ENCODE measurements at places on chromosomes 4 and X. TPM values are rescaled to one million over a fixed set of nuclear protein-coding genes. Genes with fewer than 3 reads are reported as not detected.

- DNase-seq = no peak
Observed at GRCh38 chrX:68508799-68509198, 9.9 kb downstream of the YIPF6 start.

Gene GC
- total RNA-seq = not detected

DNA sequence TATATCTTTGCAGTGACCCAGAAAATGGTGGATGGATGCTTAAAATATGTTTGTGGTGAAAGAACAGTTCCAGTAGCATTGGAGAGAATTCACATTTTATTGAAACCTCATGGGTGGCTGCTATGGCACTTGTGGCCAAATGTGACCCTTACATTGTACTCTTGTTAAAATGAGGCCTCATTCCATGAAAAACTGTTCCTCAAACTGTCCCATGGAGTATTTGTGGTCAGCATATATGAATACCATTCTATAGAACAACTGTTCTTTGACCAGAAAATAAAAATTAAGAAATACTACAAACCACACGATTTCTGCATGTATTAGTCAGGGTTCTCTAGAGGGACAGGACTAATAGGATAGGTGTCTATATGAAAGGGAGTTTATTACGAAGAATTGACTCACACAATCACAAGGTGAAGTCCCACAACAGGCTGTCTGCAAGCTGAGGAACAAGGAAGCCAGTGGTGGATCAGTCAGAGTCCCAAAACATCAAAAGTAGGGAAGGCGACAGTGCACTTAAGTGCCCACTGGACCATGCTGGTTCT lies 35.1 kb downstream of the GEMIN8 start:
- no peak for DNase-seq

Gene AADAT
- total RNA-seq = 10.9 TPM

Gene SSX2B
- not detected for total RNA-seq

DNA sequence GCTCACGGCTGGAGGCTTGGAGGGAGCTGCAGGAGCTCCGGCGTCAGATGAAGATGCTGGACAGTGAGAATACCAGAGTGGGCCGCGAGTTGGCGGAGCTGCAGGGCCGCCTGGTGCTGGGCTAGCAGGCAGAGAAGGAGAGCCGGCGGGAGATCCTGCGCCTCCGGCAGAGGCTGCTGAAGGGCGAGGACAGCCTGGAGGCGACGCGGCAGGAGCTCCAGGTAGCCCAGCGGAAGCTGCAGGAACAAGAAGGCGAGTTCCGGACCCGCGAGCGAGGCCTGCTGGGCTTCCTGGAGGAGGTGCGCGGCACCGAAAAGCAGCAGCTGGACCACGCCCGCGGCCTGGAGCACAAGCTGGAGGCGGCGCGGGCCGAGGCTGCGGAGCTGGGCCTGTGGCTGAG lies 14.7 kb downstream of the SMIM10L2A start:
- DNase-seq = no peak
